ENCODE measurements at places on chromosomes 2 and 18.

- DNase-seq = no peak
Observed at GRCh38 chr2:104755026-104755878, 98.7 kb upstream of the POU3F3 start.

- DNase-seq = no peak
Observed at GRCh38 chr2:63622751-63623150, 34.0 kb downstream of the MDH1 start.

GRCh38 chr2:152016181-152017120 lies 82.4 kb downstream of the CACNB4 start:
- no peak for DNase-seq

- no peak for DNase-seq
Observed at GRCh38 chr2:227115761-227116160, 48.2 kb downstream of the COL4A4 start.

DNA sequence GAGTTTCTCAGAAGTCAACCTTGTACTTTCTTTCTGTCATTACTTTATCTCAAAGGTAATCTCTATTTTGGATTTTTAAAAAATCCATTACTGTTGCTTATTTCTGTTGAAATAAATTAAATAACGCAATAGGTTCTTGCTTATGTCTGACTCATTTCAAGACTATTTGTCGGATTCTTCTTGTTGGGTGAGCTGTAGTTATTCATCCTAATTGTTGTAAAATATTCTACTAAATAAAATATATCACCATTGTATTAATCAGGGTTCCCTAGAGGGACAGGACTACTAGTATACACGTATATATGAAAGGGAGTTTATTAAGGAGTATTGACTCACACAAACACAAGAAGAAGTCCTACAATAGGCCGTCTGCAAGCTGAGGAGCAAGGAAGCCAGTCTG lies 403.9 kb upstream of the CYRIA start:
- DNase-seq = no peak

- no peak for DNase-seq
Observed at GRCh38 chr2:195304310-195304709, 352.7 kb upstream of the SLC39A10 start.

- no peak for DNase-seq
Observed at GRCh38 chr18:62023536-62023935, 130.7 kb upstream of the RNF152 start.

Data from right atrium auricular region (tissue), 2 donors.